ENCODE measurements at places on chromosomes 16 and 17.

DNA sequence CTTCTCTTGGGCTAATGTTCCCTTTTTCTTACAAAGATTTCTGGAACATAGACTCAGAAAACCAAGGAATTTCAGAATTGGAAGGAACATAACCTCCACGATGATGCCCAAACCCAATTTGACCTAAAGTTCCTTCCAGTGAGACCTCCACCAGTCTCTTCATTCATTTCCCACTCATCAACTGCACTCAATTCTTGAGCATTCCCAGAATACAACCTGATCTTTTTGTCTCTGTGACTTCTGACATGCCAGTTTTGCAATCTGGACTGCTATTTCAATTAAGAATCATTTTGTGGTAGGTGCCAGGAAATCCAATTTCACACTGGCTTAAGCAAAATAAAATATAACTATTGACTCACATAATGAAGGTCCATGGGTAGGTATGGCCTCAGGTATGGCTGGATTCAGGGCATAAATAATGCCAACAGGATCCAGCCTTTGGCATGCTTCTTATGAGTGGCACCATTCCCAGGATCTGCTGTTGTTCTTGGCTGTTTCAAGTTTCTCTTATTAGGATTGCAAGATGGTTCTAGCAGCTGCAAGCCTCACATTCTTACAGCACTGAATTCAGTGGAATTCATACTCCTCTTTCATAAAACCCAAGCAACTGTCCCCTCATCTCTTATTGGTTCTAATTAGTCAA, 184.3 kb downstream of the HS3ST4 start:
- no peak for DNase-seq

GRCh38 chr16:50216231-50216630, 50.1 kb upstream of the ADCY7 start:
- DNase-seq: no peak

DNA sequence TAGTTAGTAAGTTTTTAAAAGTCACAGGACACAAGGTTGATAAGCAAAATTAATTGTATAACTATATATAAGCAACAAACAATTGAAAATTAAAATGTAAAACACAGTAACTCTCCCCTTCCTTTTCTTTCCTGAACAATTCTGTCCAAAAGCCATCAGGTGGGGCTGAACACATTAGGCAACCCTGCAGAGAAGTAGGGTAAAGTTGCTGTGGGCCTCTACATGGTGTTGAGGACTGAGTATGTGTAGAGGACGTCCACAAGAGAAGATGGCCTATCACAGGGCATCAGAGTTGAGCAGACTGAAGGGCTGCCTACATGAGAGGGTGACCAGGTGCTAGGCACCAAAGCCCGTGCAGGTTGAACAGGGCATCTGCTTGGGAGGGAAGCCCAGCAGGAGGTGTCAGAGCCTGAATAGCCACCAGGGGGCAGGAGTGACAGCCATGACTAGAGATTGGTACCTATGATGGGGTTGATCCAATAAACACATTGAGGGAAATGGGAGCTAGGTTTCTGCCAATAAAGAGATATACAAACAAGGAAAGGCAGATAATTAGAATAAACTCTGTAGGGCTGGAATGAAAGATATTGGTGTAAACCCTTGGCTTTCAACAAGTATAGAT, 415.1 kb downstream of the NPIPA8 start:
- DNase-seq: no peak

- DNase-seq: no peak
Measured at GRCh38 chr16:86547286-86547685, 7.7 kb downstream of the MTHFSD start.

- DNase-seq: no peak
Measured at GRCh38 chr16:13041646-13042290, 140.4 kb downstream of the SHISA9 start.

DNA sequence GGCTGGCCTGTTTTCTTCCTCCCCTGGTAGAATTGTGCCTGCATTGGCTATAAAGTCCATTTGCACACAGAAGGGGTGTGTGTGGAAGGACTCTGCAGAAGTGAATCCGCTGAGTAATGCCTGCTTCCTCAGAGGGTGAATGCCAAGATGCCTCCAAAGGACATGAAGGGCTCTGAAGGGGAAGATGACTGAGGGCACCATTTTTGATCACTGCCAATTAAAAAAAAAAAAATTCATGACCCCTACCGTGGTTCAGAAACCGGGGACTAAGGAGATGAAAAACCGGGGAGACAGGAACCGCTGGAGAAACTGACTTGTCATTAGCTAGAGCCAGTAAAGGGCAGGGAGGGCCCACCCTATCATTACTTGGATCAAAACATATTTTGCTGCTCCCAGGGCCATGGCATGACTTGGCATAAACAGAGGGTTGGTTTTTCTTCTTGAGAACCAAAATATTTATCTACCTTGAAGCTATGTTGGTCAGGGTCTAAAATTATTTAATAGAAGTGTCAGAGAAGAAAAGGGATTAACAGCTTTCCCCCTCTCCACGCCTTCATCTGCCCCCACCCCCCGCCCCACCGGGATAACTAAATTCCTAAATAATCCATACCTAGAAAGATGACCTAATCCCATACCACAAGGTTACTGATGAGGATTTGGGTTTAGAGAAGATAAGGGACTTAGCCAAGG, 3.6 kb upstream of the USP7 start:
- no peak for DNase-seq

GRCh38 chr16:74734361-74735161, 33.9 kb upstream of the MLKL start:
- no peak for DNase-seq

DNA sequence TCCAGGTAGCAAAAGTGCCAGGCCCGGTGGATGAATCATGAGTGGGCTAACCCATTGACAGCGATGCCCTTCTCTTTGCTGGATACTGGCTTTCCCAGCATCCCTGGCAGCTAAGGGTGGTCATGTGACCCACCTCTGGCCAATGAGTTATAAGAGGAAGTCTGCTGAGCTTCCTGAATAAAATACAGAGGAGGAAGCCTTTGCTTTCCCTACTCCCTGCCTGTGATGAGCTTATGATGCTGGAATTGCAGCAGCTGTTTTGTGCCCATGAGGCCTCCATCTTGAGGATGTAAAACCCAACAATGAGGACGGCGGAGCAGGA, 15.0 kb upstream of the ATP2A3 start:
- no peak for DNase-seq

DNA sequence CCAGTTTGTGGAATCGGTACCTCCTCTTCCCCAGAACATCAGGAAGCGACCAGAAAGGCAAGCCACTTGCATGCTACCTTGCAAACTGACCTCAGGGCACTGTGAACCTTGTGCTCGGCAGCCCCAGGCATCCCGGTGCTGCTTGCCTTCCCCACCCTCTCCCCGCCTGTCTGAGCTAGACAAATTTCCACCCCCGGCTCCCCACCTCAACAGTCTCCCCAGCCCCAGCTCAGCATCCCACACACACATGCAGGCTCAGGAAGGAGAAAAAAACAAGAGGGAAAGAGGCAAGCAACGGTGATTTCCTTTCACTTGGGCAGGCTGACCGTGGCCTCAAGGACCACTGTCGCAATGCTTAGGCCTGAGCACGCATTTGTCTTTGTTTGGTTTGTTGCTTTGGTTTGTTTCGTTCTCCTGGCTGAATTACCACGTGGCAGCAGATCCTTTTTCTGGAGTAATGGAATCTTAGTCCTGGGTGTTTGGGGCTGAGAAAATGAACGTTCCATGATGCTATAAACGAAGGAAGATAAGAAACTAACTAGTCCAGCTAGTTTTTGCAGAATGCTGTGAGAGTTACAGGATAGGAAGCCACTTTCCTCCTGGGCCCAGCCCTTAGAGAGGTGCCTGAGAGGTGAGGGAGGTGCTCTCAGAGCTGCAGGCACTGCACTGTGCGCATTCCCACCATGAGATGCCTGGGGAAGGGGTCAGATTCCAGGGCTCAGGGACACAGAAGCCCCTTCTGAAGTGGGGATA, 27.9 kb downstream of the SDK2 start:
- no peak for DNase-seq
